A549 treated with dexamethasone at 1 μM for 4 hours (cell line): ENCODE measurements at places on chromosomes 2 and 18. TPM values are rescaled to one million over a fixed set of nuclear protein-coding genes. Genes with fewer than 3 reads are reported as not detected.

MBD2 gene
- 41.2 to 50.7 TPM (median 46.6 TPM) in 5 replicates for total RNA-seq

VWC2L gene
- not detected in 5 replicates for total RNA-seq

SPOPL gene
- 5.5 to 10.8 TPM (median 9.0 TPM) in 5 replicates for total RNA-seq

CRYBA2 gene
- total RNA-seq: 0.31 TPM in 1 of 5 replicates, not detected in the others

SNORC gene
- total RNA-seq: 4.2 to 8.2 TPM (median 6.8 TPM) in 5 replicates

PDCL3 gene
- 39.2 to 55.2 TPM (median 39.7 TPM) in 5 replicates for total RNA-seq

GALR1 gene
- total RNA-seq: not detected in 5 replicates

IHH gene
- total RNA-seq: 0.38 to 0.77 TPM (median 0.54 TPM) in 5 replicates

ROCK2 gene
- total RNA-seq: 23.8 to 37.6 TPM (median 31.3 TPM) in 5 replicates

SERPINB13 gene
- total RNA-seq: not detected in 5 replicates

PPP1R1C gene
- 1.1 to 2.3 TPM (median 1.5 TPM) in 5 replicates for total RNA-seq

CD8A gene
- 0.28 to 0.51 TPM (median 0.30 TPM) in 5 replicates for total RNA-seq

SEH1L gene
- total RNA-seq: 24.9 to 33.1 TPM (median 28.9 TPM) in 5 replicates

SCG2 gene
- 1.0 to 1.5 TPM (median 1.2 TPM) in 5 replicates for total RNA-seq

SEMA4C gene
- 15.0 to 20.6 TPM (median 18.2 TPM) in 5 replicates for total RNA-seq

CNGA3 gene
- total RNA-seq: 0.03 to 0.09 TPM (median 0.05 TPM) in 4 of 5 replicates, not detected in the other

UGT1A3 gene
- total RNA-seq: 0.06 to 0.18 TPM (median 0.11 TPM) in 3 of 5 replicates, not detected in the others

SIX3 gene
- 2.0 to 3.7 TPM (median 3.3 TPM) in 5 replicates for total RNA-seq

KCNF1 gene
- 19.3 to 38.5 TPM (median 30.5 TPM) in 5 replicates for total RNA-seq

CRYGD gene
- total RNA-seq: not detected in 5 replicates

CRYGC gene
- total RNA-seq: not detected in 5 replicates

TEX44 gene
- not detected in 5 replicates for total RNA-seq

RBFA gene
- 28.9 to 34.0 TPM (median 30.3 TPM) in 5 replicates for total RNA-seq

CPO gene
- 0.11 to 0.16 TPM in 2 of 5 replicates, not detected in the others for total RNA-seq

IGFBP5 gene
- total RNA-seq: 0.18 to 0.27 TPM (median 0.23 TPM) in 5 replicates

SIGLEC15 gene
- not detected in 5 replicates for total RNA-seq

MORN2 gene
- total RNA-seq: 33.7 to 48.2 TPM (median 36.6 TPM) in 5 replicates

SULT1C2 gene
- 0.33 to 0.65 TPM (median 0.41 TPM) in 5 replicates for total RNA-seq

GBX2 gene
- 1.8 to 3.3 TPM (median 2.9 TPM) in 5 replicates for total RNA-seq

C2orf78 gene
- total RNA-seq: not detected in 5 replicates

REG3G gene
- total RNA-seq: not detected in 5 replicates

TACR1 gene
- total RNA-seq: 0.04 to 0.14 TPM (median 0.08 TPM) in 4 of 5 replicates, not detected in the other

AQP4 gene
- 0.13 TPM in 1 of 5 replicates, not detected in the others for total RNA-seq

ASB18 gene
- not detected in 5 replicates for total RNA-seq

POTEC gene
- total RNA-seq: not detected in 5 replicates

FIGN gene
- total RNA-seq: 1.3 to 3.0 TPM (median 2.7 TPM) in 5 replicates

KIF5C gene
- total RNA-seq: 0.33 to 0.43 TPM (median 0.33 TPM) in 5 replicates

ANTXR1 gene
- 115 to 164 TPM (median 154 TPM) in 5 replicates for total RNA-seq

NT5DC4 gene
- 0.05 TPM in 1 of 5 replicates, not detected in the others for total RNA-seq

KCNK3 gene
- total RNA-seq: 0.45 to 0.86 TPM (median 0.64 TPM) in 5 replicates

CLEC4F gene
- total RNA-seq: not detected in 5 replicates

FOXI3 gene
- total RNA-seq: 0.03 to 0.05 TPM (median 0.04 TPM) in 3 of 5 replicates, not detected in the others

PRKAG3 gene
- total RNA-seq: 0.04 TPM in 1 of 5 replicates, not detected in the others

MBD1 gene
- total RNA-seq: 24.7 to 35.9 TPM (median 33.3 TPM) in 5 replicates

PHLPP1 gene
- 6.7 to 10.1 TPM (median 8.6 TPM) in 5 replicates for total RNA-seq

IL36G gene
- not detected in 5 replicates for total RNA-seq

SOWAHC gene
- 7.0 to 10.2 TPM (median 9.2 TPM) in 5 replicates for total RNA-seq
